Activated T-helper 1 cell treated with anti-CD3 and anti-CD28 coated beads, Interleukin-12 subunit alpha, Interleukin-12 subunit beta, Interleukin-2, Interleukin-4 antibody, amounts not matched to agents 30 ng/mL and 10 ng/mL and 1 ng/mL, durations not matched to agents 14 hours and 24 hours and 36 hours (primary cell): ENCODE measurements at places on chromosomes 1 and 21.

GRCh38 chr1:15245593-15246360 lies 1.2 kb upstream of the FHAD1 start:
- H3K4me3 ChIP-seq: no peak overlapping the region
- peaks cover 50% of the 10 kb centered on the region for H3K4me1 ChIP-seq
- peaks cover 73% of the 10 kb centered on the region for H3K27me3 ChIP-seq
- no peak for DNase-seq

- no peaks in the 10 kb centered on the region for H3K27me3 ChIP-seq
- H3K4me3 ChIP-seq: no peak overlapping the region
- no peak for DNase-seq
- no peaks in the 10 kb centered on the region for H3K36me3 ChIP-seq
- no peak overlapping the region for H3K27ac ChIP-seq
Measured at GRCh38 chr1:76377247-76377646, 302.7 kb downstream of the ST6GALNAC3 start.

- peak overlapping the region; percentile 11 for H3K27ac ChIP-seq
- no peak overlapping the region for H3K4me3 ChIP-seq
- H3K27me3 ChIP-seq: peaks cover 3% of the 10 kb centered on the region
- no peak for DNase-seq
- peaks cover 84% of the 10 kb centered on the region for H3K4me1 ChIP-seq
Measured at GRCh38 chr1:234849832-234850231, 239.9 kb upstream of the IRF2BP2 start.

- DNase-seq: no peak
- H3K27me3 ChIP-seq: peaks cover 7% of the 10 kb centered on the region
- no peaks in the 10 kb centered on the region for H3K36me3 ChIP-seq
- H3K4me3 ChIP-seq: no peak overlapping the region
- H3K4me1 ChIP-seq: no peaks in the 10 kb centered on the region
- no peak overlapping the region for H3K27ac ChIP-seq
Measured at GRCh38 chr1:168372307-168372706, 91.6 kb downstream of the TBX19 start.

GRCh38 chr1:38071312-38072256 lies 25.0 kb upstream of the POU3F1 start:
- H3K4me1 ChIP-seq: no peaks in the 10 kb centered on the region
- no peak for DNase-seq
- no peak overlapping the region for H3K4me3 ChIP-seq
- peaks cover 24% of the 10 kb centered on the region for H3K27me3 ChIP-seq
